ENCODE measurements at places on chromosomes 16 and 17.

- no peak for DNase-seq
Observed at GRCh38 chr17:48997827-48998586, 822 bp downstream of the IGF2BP1 start.

DNA sequence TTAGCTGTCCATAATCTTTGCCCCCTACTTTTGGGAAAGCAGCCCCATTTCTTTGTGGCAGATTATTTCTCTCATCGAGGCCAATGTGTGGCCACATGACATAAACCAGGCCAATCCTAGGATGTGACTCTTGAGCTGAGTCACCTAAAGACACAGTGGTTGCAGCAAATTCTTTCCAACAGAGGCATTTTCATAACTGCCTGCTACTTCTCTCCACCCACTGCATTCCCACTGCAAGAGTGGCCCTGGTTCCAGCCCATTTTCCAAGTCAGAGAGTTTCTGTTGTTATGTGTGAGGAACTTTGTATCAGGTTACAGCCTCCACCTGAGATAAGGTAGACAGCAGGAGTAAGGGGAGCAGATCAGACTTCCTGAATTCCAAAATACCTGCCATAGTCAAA lies 195.2 kb downstream of the RGS9 start:
- no peak for DNase-seq

DNA sequence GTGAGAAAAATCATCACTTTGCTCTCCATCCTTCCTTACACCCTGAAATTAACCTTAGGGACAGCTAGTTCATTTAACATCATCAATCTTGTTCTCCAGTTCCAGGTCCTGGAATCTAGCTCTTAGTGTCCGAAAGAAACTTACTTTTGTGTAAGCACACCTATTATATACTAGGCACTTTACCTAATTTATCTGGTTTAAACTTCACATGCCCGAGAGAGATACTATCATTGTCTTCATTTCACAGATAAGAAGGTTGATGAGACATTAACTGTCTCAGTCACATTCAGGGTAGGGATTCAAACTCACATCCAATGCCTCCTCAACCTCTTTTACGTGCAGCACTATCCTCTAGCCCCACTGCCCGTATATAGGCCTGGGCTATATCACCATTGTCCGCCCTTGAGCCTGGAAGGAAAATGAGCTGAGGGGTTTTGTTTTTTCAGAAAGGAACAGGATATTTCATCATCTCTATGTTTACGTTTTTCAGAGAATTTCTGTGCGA lies 501 bp upstream of the AP2B1 start:
- no peak for DNase-seq

- no peak for DNase-seq
Observed at GRCh38 chr16:16073891-16074881, 124.8 kb downstream of the ABCC1 start.

DNA sequence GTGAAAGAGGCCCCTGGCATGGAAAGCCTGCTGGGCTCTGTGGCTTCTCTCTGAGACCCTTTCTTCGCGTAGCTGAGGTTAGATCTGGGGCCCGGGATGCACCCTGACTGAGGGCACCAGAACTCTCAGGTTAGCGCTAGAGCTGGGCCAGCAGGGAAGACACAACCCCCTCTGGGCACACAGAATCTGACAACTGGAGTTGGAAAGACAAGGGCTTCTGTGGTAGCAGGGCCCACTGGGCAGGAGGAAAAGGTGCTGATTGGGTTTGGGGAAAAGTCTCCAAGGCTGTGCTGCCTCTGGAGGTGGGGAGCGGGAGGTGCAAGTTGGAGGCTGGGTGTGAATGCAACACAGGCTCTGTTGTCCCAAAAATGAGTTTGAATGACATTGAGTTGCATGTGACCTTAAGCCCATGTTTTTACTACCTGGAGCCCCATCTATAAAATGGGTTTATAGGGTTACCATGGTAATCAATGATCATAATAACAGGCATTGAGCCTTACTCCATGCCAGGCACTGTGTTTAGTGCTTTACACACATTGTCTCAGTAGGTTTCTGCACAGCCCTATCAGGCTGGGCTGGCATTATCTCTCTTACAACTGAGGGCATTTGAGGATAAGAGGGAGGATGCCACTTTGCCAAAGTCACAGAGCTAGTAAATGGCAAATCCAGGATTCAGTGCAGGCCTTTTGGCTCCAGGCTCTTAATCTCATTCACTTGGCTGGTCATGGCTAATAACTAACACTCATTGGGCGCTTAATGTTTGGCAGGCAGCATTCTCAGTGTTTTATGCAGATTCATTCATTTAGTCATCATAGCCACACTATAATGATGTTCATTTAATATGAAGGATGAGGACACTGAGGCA lies 9.5 kb upstream of the IGFBP4 start:
- no peak for DNase-seq

GRCh38 chr17:59368218-59368857 lies 36.9 kb downstream of the YPEL2 start:
- DNase-seq: no peak

DNA sequence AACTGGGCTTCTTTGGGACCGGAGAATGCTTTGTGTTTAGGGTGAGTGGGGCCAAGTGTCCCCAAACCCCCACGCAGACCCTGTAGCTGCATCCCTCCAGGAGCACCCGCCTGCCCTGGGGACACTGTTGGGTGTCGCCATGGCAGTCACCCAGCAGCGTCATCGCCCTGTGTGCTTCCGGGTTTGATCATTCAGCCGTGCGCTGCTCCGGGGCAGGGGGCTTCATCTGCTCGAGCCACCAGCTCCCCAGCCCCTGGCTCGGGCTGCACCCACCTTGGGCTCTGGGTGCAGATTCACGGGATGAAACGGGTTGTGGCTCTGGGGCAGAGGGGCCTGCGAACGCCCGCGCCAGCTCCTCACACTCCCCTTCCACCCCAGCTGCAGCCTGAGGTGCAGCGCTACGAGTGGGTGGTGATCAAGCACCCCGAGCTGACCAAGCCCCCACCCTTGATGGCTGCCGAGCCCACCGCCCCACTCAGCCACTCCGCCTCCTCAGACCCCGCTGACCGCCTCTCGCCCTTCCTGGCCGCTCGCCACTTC lies 13.8 kb upstream of the ATP6V0C start:
- no peak for DNase-seq

GRCh38 chr16:24781256-24781655 lies 51.8 kb downstream of the TNRC6A start:
- no peak for DNase-seq

DNA sequence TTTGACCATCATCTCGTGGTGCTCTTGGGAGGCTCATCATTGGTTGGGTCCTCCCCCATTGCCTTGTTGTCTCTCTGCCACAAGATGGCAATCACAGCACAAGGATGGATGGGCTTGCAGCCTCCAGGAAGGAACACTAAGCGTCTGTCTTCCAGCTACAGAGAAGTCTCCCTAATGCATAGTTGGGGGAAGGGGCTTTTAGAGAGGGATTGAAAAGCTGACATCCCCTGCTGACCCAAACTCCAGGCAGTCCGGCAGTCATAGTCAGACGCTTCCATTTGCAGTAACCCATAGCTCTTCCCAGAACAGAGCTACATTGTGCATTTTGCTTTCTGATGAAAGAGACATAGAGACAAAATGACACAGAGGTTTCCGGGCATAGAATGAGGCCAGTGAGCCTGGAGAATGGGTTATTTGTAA lies 111.4 kb downstream of the UTP18 start:
- DNase-seq: no peak

DNA sequence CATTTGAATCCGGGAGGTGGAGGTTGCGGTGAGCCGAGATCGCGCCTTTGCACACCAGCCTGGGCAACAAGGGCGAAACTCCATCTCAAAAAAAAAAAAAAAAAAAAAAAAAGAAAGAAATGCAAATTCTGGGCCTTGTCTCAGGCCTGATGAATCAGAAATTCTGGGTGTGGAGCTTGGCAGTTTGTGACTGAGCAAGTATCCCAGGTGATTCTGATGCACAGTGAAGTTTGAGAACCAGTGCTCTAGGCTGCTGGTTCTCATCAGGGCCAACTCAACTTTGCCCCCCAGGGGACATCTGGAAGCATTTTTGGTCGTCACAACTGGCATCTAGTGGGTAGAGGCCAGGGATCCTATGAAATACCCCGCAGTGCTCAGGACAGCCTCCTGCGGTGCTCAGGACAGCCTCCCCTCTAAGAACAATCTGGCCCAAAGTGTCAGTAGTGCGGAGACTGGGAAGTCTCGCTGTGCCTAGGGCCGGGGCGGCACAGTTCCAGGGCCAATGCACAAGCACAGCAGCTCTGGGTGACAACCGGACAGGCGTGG lies 55.9 kb downstream of the SDK2 start:
- no peak for DNase-seq

- no peak for DNase-seq
Observed at GRCh38 chr17:81159611-81160265, 5.6 kb upstream of the PVALEF start.

DNA sequence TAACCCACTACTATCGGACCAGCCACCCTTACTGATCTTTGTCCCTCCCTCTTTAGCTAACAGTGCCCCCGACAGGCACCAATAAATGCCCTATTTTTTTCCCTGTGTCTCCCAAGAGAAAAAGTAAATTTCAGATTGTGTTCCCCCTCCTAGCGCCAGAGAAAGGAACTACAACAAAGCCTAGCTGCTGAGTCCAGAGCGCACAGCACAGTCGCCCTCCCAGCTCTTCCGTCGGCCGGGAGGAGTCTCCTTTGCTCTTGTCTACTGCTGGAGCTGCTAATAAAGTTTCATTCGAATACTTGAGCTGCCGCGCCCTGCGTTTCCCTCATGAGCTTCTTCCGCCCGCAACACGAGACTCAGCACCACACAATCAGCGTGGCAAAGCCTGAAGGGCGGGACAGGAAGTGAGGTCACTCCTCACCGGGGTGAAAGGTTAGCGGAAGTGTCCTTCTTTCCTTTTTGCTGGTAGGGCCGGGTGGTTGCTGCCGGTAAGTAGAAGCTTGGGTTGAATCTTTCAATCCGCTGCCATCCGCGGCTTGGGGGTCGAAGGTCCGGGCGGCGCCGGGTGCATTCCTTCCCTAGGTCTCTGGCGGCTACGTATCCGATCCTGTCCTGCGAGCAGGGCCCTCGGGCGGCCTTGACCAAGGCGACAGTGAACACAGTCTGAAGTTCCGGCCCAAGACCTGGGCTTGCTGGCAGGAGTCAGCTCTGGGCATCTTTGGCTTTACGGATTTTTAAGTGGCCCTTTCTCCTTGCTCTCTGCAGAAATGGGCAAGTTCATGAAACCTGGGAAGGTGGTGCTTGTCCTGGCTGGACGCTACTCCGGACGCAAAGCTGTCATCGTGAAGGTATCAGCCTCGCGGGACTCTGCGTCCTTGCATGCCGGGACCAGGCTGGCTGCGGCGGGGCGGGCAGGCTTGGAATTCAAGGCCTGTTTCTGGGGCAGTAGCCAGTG lies at the start of gene RPL27:
TSS of gene RPL27 (plus strand) at position 436 of the 955 bp plus-strand sequence. CDS start at position 768, 332 bp downstream.
- peak; percentile 94 for DNase-seq

GRCh38 chr17:27569884-27570577 lies 61.0 kb upstream of the LGALS9 start:
- DNase-seq: no peak

DNA sequence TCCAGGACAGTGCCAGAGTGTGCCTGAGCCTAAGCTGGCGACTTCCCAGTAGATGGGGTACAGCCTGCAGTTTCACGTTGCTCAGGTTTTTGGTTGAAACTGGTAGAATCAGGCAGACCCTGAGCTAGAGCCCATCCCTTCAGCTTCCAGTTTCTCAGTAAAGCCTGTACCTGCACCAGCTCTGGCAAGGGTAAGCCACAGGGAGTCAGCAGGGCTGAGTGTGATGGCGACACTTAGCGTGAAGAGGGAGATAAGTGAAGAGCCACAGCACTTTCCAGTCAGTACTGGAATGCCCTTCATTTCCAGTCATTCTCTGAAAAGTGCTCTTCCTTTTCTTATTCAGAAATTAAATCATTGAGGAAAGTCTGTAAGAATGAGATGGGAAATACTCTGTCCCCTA lies 22.4 kb downstream of the PLD6 start:
- DNase-seq: no peak

DNA sequence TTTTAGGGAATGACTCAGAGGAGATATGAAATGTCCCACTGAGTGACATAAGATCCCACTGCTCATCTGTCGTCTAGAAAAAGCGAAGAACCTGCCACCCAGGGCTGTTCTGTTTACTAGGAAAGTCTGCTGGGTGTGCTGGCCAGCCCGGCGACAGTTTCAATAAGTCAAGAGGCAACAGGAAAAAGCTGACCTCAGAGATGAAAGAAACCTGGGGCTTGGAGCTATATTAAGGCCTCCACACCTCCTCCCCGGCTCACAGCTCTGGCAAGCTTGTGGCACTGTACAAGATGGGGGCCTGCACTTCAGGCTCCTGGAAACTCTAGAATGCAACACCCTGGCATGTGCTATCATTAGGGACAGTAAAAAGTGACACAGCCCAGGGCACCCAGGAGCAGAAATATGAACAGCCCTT lies 10.6 kb downstream of the ZFHX3 start:
- DNase-seq: no peak

GRCh38 chr17:12538003-12538402 lies 127.7 kb upstream of the MYOCD start:
- DNase-seq: no peak

DNA sequence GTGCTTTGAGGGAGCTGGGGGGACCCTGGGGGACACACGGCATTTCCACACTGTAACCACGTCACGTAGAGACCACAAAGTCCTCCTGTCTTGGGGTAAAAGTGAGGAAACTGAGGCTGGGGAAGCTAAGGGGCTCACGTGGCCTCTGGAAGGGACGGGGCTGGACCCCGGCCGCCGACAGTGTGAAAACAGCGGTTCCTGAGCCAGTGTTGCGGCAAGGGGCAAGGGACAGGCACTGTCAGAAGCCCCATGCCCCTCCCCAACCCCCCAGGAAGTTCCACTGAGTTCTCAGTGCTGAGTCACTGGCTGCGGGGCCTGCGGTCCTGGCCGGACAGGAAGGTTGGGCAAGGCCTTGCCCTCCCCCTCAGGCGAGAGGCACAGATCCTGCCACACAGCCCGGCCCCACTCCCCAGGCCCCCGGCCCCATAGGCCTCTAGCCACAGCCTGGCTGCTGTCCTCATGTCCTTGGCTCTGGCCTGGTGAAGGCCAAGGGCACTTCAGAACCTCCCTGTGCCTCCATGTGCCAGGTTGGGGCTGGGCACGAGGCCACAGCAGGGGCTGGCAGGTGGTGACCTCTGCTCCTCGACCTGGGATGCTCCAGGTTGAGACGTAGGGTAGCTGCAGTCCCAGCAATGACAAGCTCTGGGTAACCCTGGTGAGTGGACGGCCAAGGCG lies 5.0 kb upstream of the CCDC57 start:
- DNase-seq: no peak

DNA sequence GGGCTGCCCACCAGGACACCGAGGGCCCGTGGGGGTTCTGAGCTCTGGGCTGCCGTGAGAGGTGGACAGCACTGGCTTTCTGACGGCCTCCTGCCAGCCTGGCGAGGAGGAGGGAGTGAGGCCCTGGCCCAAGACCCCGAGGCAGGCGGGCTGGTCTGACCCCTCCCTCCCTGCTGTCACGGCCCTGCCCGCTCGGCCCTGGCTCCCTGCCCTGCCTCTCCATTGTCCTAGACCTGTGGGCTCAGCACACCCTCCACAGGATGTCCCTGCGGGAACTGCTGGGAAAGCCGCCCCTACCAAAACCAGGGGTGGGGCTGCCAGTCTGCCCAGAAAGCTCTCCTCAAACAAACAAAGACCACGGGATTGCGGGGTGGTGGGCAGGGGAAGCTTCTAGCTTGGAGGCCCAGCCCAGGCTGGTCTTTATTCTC lies 20.7 kb downstream of the SPNS2 start:
- DNase-seq: no peak

GRCh38 chr16:87702325-87702811 lies 63.4 kb downstream of the KLHDC4 start:
- DNase-seq: peak; percentile 75
